ENCODE measurements at places on chromosomes 6 and 20. TPM values are rescaled to one million over a fixed set of nuclear protein-coding genes. Genes with fewer than 3 reads are reported as not detected.
A peak's percentile ranks its signal among the peaks of the same experiment; 100 is the strongest.

Gene BTN1A1
- total RNA-seq: not detected

Gene PSORS1C2
- total RNA-seq: not detected

Gene MCCD1
- total RNA-seq: not detected

Gene ADISSP
- 11.3 TPM for total RNA-seq

Gene SIRPD
- not detected for total RNA-seq

Gene MED20
- total RNA-seq: 19.8 TPM

Gene VGLL2
- total RNA-seq: not detected

Gene ASF1A
- total RNA-seq: 26.0 TPM

Gene SAMD10
- total RNA-seq: 6.0 TPM

GRCh38 chr6:154548130-154548830, 37.8 kb upstream of the CNKSR3 start:
- DNase-seq: peak; percentile 47

DNA sequence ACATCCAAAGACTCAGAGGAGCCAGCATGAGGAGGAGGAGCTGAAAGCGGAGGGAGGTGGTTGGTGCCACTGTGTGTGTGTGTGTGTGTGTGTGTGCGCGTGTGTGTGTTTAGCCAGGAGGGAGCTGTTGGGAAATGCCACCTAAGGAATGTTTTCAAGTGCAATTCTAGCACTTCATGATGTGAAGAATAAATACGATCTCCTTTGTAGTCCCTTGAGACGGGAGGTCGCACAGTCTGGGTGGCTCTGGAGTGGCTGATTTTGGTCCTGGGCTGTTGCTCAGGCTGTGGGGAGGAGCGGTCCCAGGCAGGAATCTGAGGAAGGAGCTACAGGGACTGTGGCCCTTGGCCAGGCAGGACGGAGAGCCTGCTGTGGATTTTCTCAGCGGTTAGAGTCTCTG, 93.7 kb downstream of the PPP1R14C start:
- DNase-seq: no peak

GRCh38 chr20:1494436-1494835, 3.2 kb upstream of the SIRPB2 start:
- DNase-seq: no peak

DNA sequence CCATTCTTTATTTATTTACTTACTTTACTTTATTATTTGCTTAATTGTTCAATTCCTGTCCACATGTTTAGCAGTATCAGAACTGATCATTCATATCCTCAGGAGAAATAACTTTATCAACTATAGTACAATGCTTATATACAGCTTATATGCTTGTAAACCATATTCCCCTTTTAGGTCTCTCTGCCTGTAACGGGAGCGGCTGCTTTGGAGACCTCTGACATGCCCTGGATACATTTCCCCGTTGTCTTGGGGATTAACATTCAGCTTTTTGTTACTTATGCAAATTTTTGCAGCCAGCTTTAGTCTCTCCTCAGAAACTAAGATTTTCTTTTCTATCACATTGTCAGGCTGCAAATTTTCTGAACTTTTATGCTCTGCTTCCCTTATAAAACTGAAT, 17.6 kb upstream of the FUT9 start:
- DNase-seq: no peak

DNA sequence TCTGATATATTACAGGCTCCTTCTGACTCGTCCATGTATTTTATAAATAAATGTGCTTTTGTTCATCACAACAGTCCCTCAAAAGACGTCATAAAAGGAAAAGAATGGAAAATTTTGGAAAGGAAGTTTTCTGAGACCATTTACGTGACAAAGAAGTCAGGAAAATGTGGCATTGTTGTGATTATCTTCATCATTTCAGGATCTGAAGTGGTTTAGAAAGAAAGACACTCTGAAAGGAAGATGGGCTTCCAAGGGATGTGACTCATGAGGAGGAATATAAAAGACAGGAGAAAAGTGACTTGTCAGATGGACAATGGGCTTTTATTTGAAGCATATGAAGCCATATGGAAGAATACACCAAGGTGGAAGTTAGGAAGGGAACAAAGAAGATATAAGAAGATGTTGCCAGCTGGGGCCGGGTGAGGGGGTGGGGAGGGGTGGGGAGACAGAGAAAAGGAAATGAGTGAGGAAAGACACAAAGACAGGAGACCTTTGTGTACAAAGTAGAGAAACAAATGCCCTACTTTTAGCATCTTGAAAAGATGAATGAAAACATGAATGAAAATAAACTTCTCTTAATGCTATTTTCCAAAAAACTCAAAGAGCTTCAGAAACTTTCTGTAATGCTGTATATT, 190.3 kb upstream of the PREP start:
- no peak for DNase-seq

- DNase-seq: no peak
Measured at GRCh38 chr6:165599596-165600487, 63.2 kb downstream of the PDE10A start.

DNA sequence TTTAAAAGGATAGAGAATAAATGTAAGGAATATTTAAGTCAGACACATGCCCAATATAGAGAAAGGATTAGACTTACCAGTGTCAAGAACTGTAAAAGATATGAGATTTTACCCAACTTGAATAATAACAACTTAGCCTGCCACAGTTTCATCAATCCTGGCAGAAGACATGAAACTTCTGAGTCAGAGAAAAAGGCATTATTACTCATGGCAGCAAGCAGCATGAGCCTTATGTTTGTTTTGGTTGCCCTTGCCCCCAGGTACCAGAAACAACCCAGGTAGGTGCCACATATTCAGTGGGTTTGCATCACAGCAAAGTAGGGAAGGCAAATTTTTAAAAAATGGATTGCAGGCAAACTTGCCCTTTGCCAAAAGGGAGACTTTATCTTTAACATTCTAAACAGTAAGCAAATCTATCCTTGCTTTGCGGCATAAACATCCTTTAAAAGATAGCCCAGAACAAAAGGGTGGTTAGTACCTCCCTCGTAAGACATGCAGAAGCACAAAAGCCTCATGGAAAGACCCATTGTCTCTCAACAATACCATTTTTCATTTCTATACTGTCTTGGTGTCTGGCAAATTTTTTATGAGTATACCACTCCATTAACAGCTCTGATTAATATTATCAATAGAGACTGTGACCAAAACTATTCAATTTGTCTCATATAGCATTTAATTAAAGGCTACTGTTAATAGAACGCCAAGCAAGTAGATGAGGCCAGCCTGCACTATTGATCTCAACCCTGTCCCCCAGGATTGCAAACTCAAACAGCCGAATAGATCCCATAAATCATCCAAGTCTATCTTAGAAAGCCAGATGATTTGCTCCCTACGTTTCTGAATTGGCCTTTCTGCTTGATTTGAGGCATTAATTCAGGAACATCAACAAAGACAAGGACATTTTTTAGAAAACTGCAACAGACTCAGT, 185.1 kb downstream of the COL19A1 start:
- no peak for DNase-seq

DNA sequence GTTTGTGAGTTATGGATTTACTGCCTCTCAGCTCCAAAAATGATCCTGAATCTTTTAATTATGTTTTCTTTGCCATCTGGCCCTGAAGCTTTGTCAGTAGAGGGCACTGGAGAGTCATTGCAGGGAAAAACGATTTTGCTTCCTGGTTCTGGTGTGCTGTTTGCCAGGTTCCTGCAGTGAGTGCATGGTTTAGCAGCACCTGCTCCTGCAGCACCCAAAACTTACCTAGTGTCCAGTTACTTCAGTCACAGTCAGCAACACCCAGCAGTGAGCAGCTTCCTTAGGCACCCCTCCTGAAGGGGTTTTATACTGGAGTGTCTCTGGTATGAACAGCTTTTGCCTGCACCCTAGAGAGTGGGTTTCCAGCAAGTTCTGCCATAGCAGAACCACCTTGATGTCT, 6.0 kb upstream of the TRIM26 start:
- DNase-seq: no peak

- no peak for DNase-seq
Measured at GRCh38 chr6:102381203-102381602, 987.7 kb downstream of the GRIK2 start.

- no peak for DNase-seq
Measured at GRCh38 chr6:122198922-122199321, 200.5 kb upstream of the HSF2 start.

GRCh38 chr6:37695857-37696219, 1.8 kb downstream of the MDGA1 start:
- DNase-seq: no peak

DNA sequence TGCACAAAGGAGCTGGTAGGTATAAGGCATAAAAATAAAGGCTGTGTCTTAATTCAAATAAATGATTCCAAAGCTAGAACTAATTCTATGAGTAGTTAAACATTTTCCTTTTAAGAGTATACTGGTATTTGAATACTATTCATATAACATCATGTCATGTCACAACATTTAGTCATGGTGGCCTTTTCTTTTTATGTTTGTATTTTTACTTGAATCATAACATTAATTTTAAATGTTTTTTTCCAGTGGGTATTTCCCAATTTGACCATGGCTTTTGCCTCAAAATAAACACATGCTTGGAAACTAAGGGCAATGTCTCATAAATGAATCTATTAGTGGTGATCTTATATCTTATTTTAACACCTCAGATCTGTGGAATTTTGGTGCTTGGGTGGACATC, 177.1 kb downstream of the CD109 start:
- DNase-seq: no peak

DNA sequence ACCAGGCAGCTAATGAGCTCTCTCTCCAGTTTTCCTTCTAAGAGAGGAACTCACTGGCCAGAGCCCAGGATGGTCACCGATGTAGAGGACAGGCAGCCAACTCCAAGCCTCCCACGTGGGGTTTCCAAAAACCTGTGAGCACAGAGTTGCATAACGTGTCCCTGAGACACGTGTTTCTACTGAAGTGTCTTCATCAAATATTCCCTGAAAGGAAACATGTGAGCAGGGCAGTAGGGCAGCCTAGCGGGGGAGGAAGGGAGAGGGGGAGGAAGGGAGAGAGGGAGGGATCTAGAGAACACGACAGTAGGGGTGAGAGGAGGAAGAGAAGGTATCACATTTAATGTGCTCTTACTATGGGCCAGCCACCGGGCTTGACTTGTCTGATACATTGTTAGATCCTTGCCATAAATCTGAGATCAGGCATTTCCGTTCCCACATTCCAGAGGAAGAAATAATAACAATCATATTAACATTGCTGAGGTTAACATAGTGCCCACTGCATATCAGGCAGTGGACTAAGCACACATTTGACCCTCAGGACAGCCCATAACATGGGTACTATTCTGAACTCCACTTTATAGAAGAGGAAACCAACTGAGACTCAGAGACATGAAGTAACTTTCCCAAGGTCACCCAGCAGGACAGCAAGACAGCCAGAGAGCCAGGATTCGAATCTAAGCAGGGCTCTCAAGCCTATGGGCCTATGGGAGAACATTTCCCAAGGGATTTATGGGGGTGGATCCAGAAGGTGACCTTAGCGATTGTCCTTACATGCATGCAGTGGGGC, 4.5 kb upstream of the SYS1 start:
- peak; percentile 80 for DNase-seq

DNA sequence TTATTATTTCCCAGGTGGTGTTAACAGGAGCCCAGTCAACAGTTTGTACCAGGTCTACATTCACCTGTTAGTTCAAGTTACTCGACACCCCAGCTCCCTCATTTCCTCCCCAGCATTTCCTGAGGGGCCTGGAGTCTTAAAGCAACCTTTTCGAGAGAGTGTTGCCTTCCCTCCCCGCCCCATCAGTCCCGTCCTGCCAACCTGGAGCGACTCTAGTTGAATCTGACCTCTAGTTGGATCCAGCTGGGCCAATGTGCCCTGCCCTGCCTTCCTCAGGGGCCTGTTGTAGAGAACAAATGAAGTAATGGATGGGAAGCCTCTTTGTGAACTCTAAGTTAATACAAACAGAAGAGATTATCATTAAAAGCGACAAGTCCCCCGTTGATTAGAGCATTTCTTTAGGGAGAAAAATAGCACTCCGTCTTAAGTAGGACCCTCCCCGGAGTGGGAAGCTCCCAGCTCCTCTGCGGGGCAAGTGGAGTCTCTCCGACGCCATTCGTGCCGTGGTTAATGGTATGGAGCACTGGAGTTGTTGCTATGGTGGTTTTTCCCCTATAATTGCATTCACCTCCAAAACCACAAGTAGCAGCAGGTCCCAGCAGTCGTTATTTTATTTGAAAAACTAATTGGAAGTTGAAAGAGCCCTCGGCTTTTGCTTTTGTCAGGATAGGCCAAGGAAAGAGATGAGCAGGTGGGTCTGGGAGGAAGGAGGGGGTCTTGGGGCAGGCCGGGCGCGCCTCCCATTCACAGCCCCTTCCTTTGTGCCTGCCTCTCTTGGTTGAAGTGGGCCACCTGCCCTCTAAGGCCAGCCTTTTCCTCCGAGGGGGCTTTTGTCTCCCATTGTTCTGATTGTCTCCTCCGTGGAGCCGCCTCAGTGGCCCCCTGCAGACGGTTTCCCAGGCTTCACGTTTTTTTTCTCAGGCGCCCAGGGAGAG, 16.1 kb downstream of the GHRH start:
- DNase-seq: no peak

DNA sequence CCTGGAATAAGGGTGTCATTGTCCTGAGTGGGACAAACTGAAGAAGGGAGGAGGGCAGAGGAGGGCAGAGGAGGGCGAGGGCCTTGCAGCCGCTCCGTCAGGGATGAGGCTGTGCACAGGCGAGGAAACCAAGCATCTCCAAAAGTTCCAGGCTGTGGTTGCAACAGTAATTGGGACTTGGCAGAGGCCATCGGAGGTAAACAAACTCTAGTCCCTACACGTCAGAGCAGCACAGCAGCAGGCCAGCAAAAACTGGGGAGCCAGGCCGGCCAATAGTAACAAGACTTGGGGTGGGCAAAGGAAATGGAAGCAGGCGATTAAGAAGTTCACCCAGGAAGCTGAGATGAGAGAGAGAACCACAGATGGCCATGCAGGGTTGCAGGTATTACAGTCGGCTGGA, 142.8 kb downstream of the SMOC2 start:
- DNase-seq: no peak

DNA sequence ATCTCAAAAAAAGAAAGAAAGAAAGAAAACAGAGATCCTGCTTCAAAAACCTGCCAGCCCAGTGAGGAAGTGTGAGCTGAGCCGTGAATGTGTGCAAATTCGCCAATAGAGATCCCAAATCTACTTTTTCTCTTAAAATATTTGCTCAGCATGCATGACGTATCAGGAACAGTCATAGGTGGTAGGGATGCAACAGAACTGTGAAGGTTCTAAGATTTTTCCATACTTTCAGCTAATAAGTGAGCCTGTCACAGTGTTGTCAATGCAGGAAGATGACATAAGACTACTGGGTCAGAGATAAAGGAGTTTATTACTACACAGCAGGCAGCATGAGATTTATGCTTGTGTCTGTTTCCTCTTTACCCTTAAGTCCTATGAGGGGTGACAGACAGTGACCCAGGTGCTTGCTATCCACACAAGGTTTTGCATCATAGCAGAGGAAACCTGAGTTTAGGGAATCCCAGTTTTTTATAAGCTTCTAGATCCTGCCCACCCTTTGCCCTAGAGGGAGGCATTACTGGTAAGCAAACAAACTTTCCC, 273.4 kb downstream of the BMP7 start:
- DNase-seq: no peak

DNA sequence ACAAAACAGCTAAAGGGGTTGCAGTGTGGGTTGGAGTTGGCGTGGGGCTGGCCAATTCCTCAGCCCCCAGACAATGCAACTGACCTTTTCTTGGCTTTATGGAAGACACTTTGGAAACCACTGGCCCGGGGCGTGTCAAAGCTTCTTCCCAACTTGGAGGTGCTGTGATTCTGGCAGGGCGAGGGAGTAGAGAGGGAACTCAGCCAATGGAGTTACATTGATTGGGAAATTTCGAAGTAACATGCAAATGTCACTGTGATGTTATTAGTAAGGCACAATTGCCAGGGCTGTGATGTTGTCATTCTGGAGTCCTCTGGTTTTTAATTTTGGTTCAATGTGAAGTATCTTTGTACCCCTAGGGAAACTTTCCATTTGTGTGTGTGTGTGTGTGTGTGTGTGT, 41.5 kb upstream of the EPB41L1 start:
- DNase-seq: peak; percentile 47
